H54 (cell line): ENCODE measurements at places on chromosomes 5 and 9.
A peak's percentile ranks its signal among the peaks of the same experiment; 100 is the strongest.

GRCh38 chr5:73922875-73923557, 297.0 kb downstream of the ARHGEF28 start:
- DNase-seq: no peak

DNA sequence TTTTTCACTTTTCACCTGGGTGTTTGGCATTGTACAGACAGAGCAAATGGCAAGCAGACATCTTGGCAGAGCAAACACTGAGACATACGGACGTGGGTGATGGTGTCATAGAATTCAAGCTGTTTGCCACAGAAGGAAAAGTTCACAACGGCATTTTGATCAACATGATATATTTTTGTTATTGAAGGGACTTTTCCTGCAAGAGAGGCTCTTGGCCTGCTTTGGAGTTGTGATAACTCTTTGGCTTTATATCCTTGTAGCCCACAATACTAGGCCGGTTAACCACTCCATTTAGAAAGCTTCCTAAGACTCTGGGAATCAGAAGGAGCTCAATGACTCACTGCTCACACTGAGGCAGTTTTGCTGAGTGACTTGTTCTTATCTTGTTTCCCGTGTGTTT, 1038.3 kb downstream of the TLE1 start:
- DNase-seq: no peak

DNA sequence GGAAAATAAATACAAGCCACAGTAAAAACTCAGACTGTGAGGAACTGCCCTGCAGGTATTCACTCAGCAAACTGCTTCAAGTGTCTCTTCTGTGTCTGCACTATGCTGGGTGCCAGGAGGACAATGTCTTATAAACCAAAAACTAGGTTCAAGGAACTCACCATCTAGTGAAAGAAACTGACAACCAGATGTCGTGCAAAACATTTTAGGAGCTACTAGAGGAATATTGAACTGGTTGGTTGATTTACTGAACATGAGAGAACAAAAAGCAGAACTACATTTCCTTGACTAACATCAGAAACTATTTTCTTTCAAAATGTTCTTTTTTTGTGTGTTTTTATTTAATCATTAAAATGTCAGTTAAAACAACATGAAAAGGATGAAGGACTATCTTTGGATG, 35.2 kb downstream of the ZNF366 start:
- no peak for DNase-seq

DNA sequence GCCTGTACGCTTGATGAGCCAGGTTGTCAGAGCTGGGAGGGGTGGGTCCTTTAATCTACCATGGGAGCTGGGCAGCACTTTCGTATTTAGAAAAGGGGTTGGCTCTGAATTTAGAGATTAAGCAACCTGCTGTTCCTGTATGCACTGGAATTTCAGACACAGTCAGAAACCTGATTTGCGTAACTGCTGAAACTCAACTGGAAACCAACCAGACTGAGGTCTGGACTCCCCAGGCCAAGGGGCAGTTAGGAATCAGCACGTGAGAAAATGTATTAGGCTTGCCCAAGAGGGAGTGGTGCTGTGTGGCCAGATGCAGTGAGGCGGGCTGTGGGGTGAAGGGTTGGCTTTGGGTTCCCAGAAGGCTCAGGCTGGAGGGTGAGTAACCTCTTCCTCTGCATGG, 235.0 kb downstream of the GOLPH3 start:
- no peak for DNase-seq

DNA sequence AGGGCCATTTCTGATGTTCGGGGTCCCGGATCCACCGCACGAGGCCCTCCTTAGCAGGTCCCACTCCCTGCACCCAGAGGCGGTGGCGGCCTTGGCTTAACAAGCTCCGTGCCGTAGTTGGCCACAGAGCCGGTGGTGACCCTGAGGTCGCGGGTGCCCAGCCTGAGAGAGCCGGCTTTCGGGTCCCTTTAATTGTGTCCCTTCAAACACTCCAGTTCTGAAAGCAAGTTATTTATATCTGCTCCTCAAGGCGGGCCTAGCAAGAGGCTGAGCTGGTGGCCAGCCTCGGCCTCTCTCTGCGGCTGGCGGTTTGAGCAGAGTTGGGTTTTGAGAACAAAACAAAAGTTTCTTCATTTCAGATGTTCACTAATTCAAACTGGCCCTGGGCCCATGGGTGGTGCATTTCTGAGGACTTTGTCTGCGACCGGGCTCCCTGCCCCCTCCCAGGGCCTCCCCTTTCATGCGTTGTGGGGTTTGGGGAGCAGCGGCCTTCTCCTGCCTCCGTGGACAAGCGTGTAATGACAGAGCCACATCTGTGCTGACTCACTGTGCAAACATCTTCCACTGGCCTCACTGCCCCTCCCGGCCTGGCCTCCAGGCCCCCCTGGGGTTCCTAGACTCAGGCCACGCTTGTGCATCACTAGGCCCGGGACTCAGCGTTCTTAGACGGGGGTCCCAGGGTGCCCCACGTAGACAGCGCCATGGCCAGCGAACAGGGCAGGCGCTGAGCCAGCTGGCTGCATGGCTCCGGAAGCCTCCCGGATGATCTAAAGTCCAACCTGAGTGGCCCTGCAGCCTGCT, 49.4 kb upstream of the COL5A1 start:
- DNase-seq: peak; percentile 92

DNA sequence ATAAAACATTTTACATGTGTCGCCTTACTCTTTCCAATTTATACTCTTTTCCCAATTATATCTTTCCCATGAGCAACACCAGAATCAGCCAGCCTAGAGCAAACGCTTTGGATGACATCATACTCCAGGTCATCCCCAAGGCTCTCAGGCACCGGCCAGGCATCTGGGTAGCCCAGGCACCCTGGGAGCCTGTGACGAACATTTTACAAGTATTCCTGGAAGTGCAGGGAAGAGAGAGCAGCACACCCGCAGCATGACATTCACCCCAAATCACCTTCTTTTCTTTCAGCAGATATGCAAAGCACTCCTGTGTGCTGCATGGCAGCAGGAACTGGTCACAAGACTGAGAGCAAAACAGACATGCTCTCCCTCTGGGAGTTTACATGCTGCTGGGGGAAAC, 75.7 kb upstream of the SMIM23 start:
- no peak for DNase-seq

GRCh38 chr5:148641735-148642134, 12.6 kb downstream of the HTR4 start:
- no peak for DNase-seq

DNA sequence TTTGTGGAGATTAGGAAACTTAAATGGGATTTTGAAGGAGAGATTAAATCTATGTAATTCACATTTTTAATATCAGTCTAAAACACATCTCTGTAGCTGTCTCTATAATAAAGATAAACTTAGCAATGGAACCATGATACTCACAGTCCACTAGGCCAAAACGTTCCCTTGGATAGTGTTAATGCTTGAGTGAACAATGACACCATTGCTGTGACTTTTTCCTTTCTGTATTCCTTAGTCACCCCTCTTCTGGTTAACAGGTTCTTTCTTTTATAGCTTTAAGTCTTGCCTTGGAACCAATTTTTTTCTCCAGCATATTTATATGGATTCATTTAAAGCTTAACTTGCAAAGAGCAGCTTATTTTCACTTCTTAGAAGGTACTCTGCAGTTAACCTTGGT, 63.3 kb downstream of the INSL6 start:
- DNase-seq: no peak

- DNase-seq: peak; percentile 51
Measured at GRCh38 chr5:139014726-139015125, 139.6 kb upstream of the LRRTM2 start.

DNA sequence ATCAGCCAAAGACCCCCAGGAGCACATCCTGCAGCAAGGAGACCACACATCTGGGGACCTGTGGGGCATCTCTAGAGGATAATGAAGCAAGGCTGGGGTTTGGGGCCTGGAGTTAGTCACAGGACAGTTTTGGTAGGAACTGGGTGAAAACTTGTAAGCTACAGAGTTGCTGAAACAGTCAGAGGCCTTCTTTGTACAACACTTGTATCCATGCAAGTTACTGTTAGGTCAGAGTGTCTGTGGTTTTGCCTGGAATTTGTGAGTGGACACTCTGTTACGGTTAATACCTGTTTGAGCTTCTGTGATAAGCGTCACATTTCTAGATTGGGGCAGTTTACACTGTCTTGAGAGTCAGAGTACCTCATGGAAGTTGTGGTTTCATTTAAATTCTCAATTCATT, 22.6 kb upstream of the ASPN start:
- no peak for DNase-seq

DNA sequence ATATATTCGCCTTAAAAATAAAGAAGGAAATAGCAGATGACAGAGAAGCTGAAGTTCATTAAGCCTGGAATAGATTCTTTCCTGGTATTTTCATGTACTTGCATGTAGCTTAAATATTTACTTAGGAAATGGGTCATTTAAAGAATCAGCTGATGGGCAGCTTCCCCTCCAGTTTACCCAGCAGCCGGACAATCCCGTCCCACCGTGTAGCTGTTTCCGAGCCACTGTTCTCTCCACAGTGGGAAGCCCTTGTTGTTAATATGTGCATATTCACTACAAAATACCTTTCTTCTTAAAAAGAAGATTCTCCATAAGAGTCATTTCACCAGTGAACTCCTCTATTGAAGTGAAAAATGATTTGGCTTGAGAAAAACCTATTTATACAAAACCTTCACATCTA, 187.0 kb downstream of the FANCC start:
- no peak for DNase-seq

DNA sequence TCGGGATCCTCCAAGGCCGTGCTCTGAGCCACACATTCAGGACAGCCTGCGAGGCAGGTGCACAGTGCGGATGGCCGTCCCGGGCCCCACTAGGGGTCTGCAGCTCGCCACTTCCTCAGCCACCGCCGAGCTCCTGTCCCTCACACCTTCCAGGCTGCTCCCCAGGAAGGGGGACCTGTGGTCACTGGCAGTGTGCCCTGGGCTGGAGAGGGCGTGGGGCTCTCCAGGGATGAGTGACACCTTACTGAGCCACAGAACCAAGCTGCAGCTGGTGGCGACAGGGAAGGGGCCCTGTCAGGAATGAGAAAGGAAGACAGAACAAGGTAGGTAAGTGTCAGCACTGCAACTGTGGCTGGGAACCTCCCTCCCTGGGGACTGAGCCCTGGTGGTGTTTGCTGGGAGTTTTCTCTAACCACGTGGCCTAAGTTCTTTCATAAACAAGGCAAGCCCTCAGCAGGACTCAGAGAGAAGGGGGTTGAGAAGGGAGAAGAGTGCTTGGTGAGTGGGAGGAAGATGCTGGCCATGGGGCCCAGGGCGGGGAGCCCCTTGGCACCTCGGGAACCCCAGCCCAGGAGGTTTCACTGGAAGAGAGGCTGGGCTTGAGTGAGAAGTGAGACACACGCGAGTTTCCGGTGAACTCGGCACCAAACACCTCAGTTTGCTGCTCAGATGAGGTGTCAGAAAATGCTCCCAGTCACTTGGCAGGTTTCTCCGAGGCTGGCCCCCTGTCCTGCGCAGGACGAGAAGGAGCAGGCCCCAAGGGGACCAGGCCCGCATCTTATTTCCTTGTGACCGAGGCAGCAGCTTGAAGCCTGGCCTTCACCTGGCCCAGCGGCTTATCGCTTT, 5.2 kb downstream of the IL13 start:
- no peak for DNase-seq

- no peak for DNase-seq
Measured at GRCh38 chr5:139744471-139745131, 51.0 kb upstream of the PSD2 start.

DNA sequence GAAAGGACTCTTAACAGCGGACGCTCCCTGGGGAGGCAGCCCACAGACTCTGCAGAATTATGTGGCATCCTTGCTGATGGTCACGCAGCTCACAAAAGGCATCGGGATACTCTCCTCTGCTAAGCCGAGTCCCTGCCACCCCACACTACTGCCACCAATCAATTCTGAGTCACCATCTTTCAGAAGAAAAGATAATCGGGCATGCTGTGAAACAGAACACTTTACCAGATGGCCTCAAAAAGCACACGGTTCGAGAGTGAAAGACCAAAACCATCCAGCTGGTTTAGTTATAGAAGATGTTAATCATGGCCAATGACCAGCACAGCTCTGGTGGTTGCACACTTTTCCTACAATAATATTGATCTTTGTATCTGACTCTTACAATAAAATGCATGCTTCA, 136.3 kb downstream of the MYO10 start:
- DNase-seq: no peak

DNA sequence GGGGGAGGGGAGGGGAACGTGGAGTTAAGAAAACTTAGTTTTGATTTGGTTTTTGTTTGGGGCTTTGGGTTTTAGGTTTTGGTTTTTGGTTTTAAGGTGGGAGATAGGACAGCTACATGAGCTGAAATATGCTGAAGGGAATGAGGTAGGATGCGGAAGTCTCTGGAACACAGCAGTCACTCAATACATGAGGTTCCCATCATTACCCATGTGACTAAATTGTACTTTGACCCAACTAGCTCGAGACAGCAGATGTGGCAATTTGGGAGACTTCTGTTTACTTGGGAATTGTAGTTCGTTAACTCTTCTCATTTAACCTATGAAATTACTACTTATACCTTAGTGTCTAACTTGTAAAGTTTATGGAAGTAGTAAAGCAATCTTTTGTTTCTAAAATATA, 124.2 kb downstream of the TLE1 start:
- DNase-seq: no peak

GRCh38 chr9:137984005-137984404, 106.4 kb downstream of the CACNA1B start:
- DNase-seq: no peak

DNA sequence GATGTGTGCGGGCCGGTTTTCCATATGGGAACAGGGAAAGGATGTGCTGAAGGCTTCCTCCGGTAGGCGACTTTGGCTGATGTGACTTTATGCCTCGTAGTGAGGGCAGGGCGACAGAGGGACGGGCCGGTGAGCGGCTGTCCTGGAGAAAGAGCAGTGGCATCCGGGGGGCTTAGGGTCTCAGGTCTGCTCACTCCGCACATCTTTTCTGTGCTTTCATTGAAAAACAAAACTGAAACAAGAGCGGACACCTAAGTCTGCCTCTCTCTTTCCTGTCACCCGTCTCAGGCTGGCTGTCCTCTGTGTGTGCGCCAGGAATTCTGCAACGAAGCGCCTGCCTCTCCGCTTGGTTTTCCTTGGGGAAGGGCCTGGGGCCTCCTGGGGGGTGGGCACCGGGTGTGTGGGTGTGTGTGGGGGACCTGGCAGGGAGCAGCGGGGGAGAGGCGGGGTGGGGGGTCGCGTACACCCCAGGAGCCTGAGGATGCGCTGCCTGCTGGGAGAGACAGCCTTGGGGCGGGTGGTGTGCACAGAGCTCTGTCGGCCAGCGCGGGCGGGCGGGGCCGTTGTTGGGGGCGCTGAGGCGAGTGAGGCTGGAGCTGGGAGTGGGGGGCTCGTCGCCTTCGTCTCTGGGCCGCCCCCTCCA, 580 bp upstream of the PRRX2 start:
- no peak for DNase-seq

- DNase-seq: peak; percentile 33
Measured at GRCh38 chr9:2157277-2158110, 142.3 kb downstream of the SMARCA2 start.

DNA sequence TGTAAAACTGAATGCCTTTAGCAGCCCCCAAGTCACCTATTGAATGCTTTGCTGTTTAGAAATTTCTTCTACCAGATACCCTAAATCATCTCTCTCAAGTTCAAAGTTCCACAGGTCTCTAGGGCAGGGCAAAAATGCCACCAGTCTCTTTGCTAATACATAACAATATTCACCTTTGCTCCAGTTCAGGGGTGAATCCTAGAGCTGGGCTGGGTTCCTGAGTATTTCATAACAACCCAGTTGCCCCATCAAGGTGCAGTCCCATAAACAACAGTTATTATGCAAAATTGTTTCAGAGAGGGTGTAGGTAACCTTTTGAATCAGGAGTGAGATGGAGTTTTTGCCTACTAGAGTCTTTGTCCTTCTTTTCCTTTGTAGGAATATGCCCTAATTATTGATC, 19.0 kb upstream of the C1QTNF3 start:
- no peak for DNase-seq
